Fibroblast of skin of back (primary cell): ENCODE measurements at places on chromosomes 7 and 10.

DNA sequence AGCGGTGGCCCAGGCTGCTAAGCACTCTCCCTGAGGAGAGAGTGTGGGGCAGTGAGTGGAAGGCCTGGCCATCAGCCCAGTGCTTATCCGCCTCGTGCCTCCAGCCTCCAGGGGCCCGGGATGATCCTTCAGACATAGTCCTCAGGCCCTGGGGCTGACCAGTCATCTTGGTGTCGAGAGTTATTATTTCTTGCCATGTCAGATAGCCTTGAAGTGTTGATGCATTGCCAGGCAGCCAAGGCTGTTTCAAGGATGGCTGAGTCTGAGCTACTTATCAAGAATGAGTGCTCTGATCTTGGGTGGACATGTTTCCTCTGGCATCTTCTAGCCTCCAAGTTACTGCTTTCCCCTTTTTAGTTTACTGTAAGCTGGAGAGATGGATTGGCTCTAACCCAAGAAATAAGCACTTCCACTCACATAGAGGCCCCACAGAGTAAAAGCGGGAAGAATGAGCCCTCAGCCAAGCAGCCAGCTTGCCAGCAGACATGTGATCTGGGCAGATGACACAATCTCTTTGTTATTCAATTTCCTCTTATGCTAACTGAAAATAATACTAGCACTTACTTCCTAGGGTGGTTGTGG is 136.5 kb upstream of the NAMPT start:
- DNase-seq: peak; percentile 79

DNA sequence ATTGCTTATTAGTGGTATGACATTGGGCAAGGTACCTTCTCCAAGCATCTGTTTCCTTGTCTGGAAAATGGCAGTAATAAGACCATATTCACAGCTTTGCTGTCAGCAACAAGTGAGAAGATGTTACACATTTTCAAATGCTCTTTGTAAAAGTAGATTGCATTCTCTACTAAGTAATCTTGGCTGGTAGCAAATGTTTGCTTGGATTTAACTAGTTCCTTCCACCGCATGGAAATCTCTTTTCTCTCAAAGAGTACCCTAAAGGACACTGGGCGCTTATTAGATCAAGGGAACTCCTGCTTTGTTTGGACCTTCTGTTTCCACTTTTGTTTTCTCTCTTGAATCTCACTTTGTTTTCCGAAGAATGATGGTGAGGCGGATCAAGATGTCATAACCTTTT is 185.2 kb upstream of the BMPER start:
- DNase-seq: no peak

- DNase-seq: peak; percentile 89
Observed at GRCh38 chr10:114905450-114905849, 32.5 kb upstream of the TRUB1 start.

DNA sequence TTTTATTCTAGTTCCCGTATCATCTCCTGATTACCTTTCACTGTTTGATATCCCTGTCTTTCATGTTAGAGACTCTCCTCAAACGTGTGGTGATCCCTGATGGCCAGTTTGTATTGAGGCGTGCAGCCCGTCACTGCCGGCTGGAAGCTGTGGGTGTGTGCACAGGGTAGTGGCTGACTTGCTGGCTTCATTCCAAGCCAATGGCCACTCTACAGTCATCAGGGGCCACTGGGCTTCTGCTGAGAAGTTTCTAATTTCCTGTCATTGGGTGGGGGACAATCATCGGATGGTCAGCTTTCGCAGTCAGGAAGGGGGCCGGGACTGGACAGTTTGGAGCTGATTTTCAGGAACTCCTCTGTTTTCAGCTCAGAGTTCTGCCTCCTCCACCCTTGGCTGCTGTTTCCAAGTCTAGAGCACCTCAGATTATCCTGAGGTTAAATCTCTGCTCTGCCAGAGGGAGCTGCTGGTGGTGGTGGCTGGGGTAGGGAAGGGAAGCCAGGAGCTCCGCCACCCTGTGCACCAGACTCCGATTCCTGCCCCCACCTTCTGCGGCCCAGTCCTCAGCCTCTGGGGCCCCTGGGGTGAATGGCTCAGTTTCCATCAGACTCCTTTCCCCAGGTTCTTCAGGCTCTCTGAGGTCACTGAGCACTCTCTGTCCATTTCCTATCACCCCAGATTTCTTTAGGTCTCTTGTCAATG is 34.9 kb downstream of the BAIAP2L1 start:
- DNase-seq: no peak

- no peak for DNase-seq
Observed at GRCh38 chr10:33422471-33423153, 88.1 kb upstream of the NRP1 start.

DNA sequence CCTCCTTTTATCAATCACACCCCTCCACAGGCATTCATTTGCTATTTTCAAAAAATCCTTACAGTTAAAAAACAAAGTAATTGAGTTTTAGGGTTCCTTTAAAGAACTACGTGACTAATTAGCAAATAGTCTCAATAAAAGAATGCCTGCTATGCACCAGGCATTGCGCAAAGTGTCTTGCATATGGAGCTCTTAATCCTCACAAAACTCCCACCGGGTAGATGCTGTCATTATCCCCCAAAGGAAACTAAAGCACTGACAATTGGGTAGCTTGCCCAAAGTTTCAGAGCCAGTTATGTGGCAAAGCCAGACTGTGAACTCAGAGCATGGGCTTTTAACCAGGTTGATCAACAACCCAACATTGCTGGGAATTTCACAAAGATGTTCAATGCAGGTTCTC is 305.7 kb downstream of the ELMO1 start:
- peak; percentile 9 for DNase-seq

GRCh38 chr10:21135023-21135931 is 238.2 kb upstream of the NEBL start:
- DNase-seq: no peak

DNA sequence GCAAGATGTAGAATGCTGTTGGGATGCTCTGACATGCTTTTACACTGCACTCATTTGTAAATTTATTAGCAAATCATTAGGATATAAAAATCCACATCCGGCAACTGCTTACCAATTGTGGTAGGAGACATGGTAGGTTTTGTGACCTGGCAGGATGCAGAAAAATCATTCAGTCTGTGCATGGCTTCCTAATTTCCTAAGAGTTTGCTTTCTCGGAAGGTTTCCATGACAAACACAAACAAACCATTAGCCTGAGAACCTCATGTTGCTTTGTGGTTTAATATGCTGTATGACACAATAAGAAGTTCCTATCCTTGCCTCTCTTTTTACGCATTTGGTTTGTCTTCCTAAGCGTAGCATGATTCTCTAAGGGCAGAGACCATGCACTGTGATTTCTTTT is 14.7 kb upstream of the LMBR1 start:
- DNase-seq: peak; percentile 3

DNA sequence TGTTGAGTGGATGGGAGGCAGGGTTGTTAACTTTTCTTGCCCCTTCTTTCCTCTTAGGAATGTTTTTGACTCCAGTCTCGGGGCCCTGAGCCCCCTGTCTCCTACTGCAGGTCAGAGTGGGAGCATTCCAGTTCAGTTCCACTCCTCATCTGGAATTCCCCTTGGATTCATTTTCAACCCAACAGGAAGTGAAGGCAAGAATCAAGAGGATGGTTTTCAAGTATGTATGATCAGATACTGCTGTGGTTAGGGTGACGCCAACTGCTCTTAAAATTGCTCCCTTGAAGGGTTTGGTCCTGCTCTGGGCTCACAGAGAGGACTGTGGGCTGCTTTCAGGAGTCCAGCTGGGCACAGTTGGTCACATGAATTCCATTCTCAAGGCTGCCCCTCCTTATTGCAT is 22.0 kb downstream of the VWA2 start:
- DNase-seq: peak; percentile 47

- no peak for DNase-seq
Observed at GRCh38 chr10:44589944-44590449, 205.1 kb upstream of the CXCL12 start.

GRCh38 chr10:78224602-78225001 is 190.9 kb downstream of the RPS24 start:
- peak; percentile 66 for DNase-seq

DNA sequence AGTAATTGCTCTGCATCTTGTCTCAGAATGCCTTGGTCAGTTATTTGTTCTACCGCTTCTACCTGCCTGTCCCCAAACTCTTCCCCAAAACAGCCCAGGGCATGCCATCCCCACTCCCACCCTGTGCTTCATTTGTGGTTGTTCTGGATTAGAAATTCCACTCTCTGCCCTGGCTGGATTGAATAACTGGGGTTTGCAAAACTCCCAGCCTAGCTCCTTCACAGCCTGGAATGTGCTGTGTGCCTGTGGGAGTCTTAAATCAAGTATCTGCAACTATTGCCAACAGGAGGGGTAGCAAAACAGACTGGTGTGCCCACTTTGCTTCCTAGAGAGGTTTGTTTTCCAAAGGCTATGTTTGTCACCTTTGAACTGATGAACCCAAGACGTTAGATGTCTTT is 24.2 kb downstream of the TSPAN15 start:
- peak; percentile 53 for DNase-seq

DNA sequence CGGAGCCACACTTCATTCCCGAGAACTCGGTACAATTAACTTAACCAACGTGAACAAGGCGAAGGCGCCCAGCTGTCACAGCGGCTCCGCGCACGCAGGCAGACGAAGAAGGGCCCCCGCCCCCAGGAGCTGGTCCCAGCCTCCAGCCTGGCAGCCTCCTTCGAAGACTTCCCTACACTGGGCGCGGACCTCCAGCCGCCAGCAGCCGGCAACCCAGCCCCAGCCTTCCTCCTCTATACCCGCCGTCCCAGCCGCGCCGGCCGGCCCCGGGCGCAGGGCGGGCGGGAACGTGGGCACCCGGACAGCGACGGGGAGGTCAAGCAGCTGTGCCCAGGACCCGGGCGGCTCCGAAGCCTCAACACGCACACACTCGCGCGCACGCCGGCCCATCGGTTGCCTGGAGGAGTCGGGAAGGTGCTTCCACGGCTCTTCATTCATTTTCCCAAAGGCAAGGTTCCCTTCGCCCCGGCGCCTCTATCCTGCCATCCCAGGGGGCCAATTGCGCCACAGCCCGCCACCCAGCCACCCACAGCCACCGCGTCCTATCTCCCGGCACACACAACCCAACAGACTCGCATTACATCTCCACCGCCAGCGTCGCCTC is 1.6 kb downstream of the CHST15 start:
- DNase-seq: peak; percentile 17

DNA sequence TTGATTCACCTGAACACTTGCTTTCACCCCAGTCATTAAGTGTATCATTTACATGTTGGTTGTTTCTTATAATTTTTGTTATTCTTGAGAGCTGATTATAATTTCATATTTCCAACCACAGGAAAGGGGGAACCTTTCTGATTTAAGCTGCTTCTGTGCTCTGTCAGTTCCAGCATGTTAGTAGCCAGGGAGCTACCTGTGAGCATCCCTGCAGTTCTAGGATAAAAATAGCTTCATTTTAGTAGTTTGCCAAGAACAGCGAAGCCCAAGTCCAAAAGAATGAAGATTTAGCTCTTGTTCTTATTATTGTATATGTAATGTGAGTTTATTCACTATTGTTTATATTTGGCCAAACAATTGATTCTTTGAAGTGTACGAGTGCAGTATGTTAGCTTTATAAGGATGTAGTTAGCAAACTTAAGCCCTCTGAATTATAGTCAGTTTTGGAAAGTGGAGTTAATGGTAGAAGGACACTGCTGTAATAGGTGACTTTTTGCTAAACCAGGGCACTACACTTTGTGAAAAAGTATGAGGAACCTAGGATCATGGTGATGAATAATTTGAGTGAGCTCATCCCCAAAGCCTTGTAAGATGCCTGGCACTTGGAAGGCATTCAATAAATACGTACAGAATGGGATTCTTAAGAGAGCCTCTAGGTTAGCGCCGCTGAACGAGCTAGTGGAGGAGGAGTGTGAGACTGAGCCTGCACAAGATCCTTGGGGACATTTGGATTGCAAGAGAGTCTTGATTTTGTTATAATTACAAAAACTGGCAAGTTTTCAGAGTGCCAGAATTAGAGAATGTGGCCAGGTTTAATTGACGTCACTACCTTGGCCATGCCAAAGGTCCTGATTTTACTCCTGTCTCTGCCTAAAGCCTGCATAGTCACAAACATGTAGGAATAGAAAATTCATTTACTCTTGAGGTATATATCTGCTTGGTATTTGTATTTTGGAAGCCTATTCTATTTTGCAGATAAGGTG is 29.8 kb downstream of the DNAH11 start:
- no peak for DNase-seq

DNA sequence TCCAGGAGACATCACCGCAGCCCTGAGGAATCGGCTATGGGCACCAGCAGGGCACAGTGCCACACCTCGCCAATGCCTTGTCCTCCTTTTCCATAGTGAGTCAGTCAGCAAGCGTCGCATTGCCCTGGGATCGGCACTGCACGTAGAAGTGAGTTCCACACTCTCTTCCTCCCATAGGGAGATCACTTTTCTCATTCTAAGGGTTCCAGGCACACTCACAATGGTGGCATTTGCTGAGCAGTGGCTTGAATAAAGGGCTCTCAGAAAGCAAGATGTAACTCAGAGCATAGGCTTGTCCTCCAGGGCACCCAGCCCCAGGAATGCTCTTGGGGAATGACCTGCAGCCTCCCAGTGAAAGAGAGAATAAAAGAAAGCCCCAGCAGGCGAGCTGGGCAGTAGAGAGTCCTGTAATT is 1.1 kb upstream of the VIM start:
- DNase-seq: no peak

DNA sequence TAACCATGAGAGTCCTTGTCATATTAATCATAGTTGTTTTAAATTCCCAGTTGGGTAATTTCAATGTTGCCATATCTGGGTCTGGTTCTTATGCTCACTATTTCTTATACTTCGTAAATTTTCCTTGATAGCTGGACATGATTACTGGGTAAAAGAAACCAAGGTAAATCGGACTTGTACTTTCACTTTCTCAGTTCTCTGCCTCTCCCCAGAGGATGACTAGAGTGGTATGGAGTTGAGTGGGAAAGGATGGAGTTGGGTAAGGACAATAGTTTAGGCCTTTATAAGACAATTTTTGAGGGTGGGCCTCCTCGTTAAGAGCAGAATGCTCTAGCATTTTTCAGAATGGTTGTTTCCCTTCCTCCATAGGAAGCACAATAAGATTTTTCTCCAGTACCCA is 106.1 kb downstream of the CRPPA start:
- no peak for DNase-seq

GRCh38 chr7:146713934-146714333 is 597.3 kb downstream of the CNTNAP2 start:
- no peak for DNase-seq

DNA sequence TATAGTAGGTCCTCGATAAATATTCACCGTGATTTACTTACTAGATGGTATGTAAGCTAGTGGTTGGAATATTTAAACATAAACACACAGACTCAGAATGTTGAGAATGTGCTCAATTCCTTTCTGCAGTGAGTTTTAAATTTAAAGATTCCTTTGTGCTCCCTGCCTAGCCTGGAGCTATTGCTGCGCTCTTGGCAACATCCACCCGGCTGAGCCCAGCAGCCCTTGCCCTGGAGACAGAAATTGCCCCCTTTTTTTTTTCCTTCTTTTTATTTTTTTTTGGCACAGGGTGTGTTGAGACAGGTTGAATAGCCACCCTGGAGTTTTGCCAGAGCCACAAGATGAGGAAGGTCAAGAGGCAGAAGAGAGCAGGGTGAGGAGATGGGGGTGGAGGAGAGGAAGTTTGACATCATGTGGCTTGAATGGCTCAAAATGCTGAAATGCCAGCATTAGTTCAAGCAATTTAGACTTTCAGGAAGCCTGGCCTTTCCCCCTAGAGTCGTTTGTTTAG is 180.8 kb downstream of the PRKCQ start:
- DNase-seq: peak; percentile 65
